ENCODE measurements at places on chromosomes 11 and 22. TPM values are rescaled to one million over a fixed set of nuclear protein-coding genes. Genes with fewer than 3 reads are reported as not detected.

Gene MRGPRX4
- total RNA-seq: not detected

Gene SLC22A8
- not detected for total RNA-seq

Gene ASCC2
- 23.8 TPM for total RNA-seq

Gene TUBA8
- total RNA-seq: not detected

Gene NRXN2
- not detected for total RNA-seq

Gene TMEM191B
- 2.2 TPM for total RNA-seq

Gene XBP1
- 241 TPM for total RNA-seq

Measured in epithelial cell of alveolus of lung (primary cell).